ENCODE measurements at places on chromosomes 3 and 15. TPM values are rescaled to one million over a fixed set of nuclear protein-coding genes. Genes with fewer than 3 reads are reported as not detected.
A peak's percentile ranks its signal among the peaks of the same experiment; 100 is the strongest.

FBXO40 gene
- not detected for total RNA-seq

DNA sequence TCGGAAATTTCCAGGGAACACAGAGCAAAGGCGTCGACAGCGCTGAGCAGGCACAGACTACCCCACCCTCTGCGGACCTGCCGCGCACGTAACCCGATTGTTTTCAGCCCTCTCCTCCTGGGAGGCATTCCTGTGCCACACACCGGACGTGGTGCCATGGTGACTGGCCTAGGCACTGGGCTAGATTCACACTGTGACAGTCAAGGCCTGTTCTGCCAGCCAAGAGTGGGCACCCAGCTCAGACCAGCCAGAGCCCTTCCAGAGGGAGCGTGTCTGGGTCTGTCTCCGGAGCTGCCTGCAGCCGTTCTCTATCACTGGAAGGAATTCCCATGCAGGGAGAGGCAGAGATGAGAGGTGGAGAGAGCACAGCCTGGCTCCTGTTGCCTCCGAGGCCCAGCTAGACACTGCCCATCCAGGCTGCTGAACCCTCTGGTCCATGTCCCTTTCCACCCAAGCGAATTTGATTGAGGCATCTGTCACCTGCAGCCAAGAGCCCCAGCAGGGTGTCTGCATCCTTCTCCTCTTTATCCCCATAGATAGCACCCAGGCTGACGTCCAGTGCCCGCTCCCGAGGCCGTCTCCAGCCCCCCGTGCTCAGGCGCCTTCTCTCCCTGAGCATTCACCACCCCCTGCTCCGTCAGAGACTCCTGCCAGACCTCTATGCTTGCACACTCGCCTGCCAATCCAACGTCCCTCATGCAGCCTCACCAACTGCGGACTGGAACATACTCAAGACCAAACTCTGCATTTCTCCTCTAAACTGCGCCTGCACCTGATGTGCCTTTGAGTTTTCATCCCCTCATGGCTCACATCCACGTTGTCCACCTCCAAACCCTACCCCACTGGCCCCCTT, 267.5 kb downstream of the OCA2 start:
- no peak for DNase-seq

DNA sequence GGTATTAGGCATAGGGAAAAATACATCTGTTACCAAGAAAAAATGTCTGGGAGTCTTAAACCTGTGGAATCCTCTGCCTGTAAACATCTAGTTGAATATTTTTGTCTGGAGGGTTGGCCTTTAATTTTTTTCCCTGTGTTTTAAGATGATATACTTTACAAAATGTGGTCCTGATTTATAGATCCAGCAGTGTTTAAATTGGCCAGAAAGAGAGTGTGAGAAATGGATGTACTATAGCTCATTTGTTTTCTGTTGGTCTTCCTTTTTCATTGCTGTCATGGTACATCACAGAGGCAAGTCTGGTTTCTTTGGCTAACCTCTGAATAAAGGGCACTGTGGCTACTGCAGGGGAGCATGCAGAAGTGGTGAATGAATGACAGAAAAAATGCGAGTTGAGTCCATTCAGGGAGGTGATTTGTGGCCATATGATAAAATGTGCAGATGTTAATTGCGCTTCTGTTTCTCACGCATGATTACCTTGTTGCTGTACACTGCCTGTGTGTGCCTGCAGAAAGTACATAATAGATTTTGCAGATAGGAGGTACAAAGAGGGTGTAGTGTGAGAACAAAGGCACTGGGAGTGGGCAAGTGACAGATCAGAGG, 150.0 kb downstream of the NFKBIZ start:
- no peak for DNase-seq

FES gene
- 1.5 TPM for total RNA-seq

POPDC2 gene
- total RNA-seq, result 0.39 TPM

GRCh38 chr3:134205451-134205850, 45.2 kb downstream of the RYK start:
- DNase-seq, result no peak

DNA sequence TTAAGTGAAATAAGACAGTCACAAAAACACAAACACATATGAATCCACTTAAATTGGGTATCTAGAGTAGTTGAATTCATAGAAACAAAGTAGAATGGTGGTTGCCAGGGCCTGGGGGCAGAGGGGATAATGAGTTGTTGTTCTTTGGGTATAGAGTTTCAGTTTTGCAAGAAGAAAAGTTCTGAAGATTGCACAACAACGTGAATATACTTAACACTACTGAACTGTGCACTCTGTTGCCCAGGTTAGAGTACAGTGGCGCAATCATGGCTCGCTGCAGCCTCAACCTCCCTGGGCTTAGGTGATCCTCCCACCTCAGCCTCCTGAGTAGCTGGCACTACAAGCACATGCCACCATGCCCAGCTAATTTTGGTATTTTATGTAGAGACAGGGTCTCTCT, 14.9 kb downstream of the GRAMD2A start:
- DNase-seq, result no peak

GRCh38 chr15:64600794-64601193, 140.4 kb downstream of the ZNF609 start:
- DNase-seq, result no peak

- DNase-seq, result peak; percentile 93
Measured at GRCh38 chr3:69203631-69204314, 81.4 kb upstream of the LMOD3 start.

GRCh38 chr3:146953511-146953981, 348.4 kb upstream of the PLSCR5 start:
- DNase-seq, result no peak

GRCh38 chr15:77650265-77650664, 17.6 kb upstream of the LINGO1 start:
- no peak for DNase-seq
